ENCODE measurements at places on chromosomes 5 and 9. TPM values are rescaled to one million over a fixed set of nuclear protein-coding genes. Genes with fewer than 3 reads are reported as not detected.

SPINK7 gene
- not detected for total RNA-seq

FAM78A gene
- total RNA-seq = 0.44 TPM

PIP5K1B gene
- total RNA-seq = under 0.01 TPM

TRMO gene
- 13.3 TPM for total RNA-seq

SLC34A3 gene
- total RNA-seq = not detected

C9orf153 gene
- under 0.01 TPM for total RNA-seq

FAM153A gene
- not detected for total RNA-seq

ZNF883 gene
- under 0.01 TPM for total RNA-seq

YTHDC2 gene
- 17.3 TPM for total RNA-seq

CA9 gene
- total RNA-seq = not detected

NPR2 gene
- total RNA-seq = 14.0 TPM

C9orf43 gene
- 0.43 TPM for total RNA-seq

PDLIM4 gene
- 26.9 TPM for total RNA-seq

LECT2 gene
- total RNA-seq = not detected

MEF2C gene
- total RNA-seq = 11.3 TPM

WNK2 gene
- total RNA-seq = not detected

OLFML2A gene
- total RNA-seq = 11.5 TPM

FOXD4L4 gene
- 0.14 TPM for total RNA-seq

ZNF474 gene
- 0.22 TPM for total RNA-seq

ARHGEF28 gene
- 14.7 TPM for total RNA-seq
